ENCODE measurements at places on chromosomes 3 and 15.

DNA sequence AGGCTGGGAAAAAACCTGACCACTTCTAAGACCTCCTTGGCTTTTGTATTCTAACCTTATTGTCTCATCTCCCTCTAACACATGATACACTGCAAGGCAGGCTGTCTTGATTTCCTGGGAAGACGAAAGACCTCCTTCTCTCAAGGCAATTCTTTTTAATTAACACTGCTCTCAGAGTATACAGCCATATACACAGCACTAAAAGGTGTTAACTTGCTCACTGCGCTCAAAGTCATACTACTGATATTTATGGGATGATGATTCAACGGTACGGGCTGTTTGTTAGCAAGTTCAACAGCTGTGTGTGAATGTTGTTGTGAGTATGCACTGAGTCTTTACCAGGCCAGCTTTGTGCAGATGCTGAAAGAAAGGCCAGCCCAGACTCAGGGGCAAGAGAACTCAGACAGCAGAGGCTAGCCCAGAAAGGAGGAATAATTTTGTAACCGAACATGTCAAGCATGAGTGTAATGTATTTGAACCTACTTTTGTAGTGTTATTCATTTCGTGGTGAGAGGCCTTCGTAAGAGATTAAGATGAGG, 229.9 kb downstream of the IL5RA start:
- no peak for DNase-seq

DNA sequence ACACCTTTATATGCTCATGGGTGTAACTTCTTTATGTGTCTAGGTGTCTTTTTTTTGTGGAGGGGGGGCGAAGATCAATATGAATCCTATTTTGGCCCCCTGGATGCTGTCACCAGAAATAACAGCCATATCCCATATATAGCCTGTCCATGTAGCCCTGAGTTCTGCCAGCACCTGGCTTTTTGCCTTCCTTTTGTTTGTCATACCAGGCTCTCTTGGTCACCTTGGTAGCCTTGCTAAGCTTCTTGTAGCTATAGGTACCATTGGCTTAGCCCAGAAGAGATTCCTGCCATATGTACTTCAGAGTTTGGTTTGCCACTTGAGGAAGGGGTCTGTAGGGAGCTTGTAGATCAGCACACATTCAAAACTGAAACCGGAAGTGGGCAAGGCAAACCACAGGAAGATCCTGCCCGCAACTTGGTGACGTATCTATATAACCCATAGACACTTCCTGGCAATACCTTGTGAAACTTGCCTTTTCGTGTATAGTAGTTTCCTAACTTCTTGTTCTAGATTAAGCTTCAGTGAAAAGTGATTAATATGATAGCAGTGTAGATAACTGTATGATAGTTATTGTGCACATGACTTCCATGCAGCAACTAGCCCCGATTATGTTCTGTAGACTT, 11.9 kb downstream of the RASA2 start:
- DNase-seq, result peak; percentile 86

GRCh38 chr3:180175572-180175971, 138.8 kb upstream of the PEX5L start:
- DNase-seq, result no peak

GRCh38 chr3:6229778-6230410, 631.0 kb upstream of the GRM7 start:
- no peak for DNase-seq

- DNase-seq, result no peak
Observed at GRCh38 chr3:124597273-124597672, 133.0 kb upstream of the UMPS start.

DNA sequence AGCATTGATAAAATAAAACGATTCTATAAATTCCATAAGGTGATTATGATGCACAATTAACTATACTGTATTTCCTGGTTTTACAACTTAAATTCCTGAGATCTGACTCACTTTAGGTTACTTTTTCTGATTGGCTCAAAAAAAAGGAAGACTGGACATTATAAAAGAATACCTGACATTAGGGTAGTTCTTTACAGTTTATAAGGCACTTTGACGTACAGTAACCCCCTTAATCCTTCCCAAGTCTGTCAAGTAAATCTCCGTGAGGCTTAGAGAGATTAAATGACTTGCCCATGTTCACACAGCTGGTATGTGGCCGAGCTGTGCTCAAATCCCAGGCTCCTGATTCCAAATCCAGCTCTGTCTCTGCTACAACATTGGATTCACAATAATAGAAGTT, 1.0 kb upstream of the SLTM start:
- no peak for DNase-seq

DNA sequence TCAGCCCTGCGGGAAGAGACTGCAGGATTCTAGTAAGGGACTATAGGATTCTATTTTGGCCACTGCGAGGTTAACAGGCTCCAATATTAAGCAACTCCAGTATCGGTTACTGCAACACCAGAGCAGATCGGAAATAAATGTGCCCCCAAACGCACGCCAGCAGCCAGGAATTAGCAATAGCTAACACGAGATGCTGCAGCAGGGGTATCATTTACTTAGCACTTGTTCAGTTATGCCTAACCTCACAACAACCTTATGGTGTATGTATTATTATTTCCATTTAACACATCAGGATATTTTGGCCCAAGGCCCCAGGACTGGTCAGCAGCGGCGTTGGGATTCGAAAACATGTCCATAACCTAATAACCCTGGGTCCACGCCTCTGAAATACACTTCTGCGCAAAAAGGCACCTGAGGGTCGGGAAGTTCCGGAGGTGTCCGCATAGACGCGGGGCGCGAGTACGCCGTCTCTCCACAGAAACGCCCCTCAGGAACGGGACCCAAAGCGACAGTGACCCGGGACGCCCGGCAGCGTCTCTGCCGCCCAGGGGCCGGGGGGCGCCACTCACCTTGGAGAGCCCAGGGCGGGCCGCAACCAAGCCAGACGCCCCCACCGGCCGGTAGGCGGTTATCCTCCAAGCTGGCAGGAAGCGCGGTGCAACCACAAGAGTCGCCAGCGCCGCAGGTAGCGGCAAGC, 681 bp downstream of the PIK3CB start:
- peak; percentile 79 for DNase-seq

- peak; percentile 77 for DNase-seq
Observed at GRCh38 chr15:75732809-75733451, 20.3 kb upstream of the CSPG4 start.

DNA sequence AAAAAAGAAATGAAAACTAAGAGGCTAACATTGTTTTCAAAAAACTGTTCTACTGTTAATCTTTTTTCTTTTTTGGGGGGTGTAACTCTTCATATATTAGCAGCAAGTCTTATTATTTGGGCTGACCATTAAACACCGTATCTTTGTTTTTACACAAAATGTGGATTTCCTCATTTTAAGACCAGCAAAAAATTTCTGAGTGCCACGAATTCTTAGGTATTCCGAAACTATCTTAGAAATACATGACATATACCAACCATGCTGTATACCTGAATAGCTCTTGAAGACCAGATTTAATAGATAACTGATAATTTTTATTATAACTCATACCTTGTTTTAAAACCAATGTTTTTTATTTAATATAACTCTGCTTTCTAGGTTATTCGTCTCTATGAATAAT, 620 bp upstream of the TTC23 start:
- no peak for DNase-seq

- no peak for DNase-seq
Observed at GRCh38 chr3:115961380-115961779, 338.1 kb downstream of the GAP43 start.

DNA sequence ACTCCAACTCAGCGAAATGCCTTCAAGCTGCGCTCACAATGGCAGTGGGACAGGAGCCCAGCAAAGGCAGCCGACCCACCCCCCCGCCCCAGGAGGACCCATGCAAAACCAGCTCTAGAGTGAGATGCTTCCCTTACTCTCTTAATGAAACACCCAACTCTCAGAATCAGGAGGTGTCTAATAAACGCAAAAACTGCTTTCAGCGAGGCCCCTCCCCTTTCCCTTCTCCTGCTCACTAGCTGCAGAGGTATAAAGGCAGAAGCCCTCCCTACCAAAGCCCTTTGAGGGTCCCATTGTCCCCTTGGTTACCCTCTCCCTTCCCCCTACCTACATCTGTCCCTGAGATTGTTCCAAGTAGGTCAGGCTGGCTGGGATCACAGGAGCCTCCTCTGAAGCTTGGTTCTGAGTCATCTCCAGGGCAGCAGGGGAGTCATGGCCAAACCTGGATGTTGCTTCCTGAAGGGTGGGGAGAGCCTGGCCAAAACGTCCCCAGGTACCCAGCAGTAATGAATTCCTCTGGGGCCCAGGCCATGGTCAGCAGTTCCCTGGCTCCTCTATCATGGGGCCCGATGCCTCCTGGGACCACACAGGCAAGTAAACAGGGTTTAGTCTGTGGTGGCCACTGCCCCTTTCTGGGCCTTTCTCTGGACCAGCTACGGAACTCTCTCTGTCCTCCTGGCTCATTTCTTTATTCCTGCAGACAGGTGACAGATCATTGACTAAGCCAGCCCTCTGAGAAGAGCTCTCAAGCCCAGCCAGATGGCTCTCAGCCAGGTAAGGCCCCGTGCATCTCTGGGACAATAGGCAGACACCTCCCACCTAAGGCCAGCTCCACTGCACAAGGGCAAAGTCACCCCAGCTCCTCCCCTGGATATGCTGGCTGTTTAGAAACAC, 8.6 kb downstream of the KLHL25 start:
- no peak for DNase-seq

DNA sequence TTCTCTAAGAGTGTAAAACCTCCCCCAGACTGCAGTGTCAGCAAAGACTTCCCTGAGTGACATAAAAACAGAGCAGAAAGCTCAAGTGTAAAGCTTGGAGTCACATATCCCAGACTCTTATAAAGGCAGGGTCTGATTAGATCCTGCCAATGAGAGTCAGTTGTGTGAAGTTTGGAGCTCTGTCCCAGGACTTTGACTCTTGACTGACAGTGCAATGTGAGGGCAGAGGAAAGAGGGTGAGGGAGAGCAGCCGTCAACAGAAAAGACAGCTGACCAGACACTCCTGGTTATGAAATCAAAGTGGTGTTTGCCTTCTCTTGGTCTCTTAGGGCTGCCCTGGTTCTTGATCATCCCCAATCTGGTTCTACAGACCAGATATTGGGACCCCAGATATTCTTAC, 393.2 kb downstream of the ERC2 start:
- no peak for DNase-seq

- peak; percentile 20 for DNase-seq
Observed at GRCh38 chr3:125129512-125129997, 73.8 kb upstream of the HEG1 start.

DNA sequence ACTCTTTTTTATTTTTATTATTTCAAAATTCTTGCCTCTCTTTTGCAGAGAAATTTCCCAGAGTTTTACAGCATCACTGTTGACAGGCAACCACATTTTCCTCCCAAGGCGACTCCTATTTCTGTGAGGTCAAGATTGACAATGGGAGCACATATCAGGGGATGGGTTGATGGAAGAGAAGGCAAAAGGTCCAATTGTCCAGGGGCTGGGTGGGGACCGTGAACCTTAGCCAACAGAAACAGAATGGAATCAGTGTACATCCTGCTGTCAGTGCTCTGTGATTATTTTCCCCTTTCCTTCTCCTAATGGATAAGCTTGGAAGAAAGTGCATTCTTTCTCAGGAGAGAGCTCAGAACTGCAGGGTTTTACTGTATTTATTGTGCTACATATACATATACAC, 42.4 kb downstream of the CNTN6 start:
- no peak for DNase-seq

DNA sequence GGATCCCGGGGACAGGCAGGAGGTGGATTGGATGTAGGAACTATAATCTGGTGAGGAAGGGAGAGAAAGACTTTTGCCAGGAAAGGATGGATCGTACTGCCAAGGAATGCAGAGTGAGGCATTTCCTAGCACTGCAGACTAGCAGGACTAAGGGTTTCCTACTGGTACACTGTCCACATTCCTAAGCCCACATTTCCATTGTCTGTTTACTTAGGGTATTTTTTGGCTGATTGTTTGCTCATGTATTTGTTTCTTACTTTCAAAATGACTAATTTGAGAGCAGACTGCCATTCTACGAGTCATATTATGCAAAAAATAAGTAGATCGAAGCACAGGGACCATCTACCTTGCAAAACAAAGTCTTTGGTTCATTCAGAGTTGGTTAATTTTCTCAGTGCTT, 1029.5 kb upstream of the NR2F2 start:
- DNase-seq, result no peak

DNA sequence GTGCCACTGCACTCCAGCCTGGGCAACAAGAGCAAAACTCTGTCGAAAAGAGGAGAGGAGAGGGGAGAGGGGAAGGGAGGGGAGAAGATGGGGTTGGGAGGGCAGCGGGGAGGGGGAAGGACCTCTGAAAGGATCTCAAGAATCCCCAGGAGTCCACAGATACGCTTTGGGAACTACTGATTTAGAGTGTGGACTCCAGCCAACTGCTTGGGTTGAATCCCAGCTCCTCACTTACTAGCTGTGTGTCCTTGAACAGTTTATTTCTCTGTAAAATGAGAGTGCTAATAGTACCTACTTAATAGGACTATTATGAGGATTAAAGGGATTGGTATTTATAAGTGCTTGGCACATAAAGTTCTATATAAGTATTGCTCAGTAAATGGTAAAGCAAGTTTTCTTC, 45.0 kb upstream of the FAH start:
- no peak for DNase-seq

GRCh38 chr3:157441102-157441624, 4.5 kb downstream of the PTX3 start:
- no peak for DNase-seq

GRCh38 chr3:185623939-185624665, 38.0 kb downstream of the SENP2 start:
- DNase-seq, result no peak

DNA sequence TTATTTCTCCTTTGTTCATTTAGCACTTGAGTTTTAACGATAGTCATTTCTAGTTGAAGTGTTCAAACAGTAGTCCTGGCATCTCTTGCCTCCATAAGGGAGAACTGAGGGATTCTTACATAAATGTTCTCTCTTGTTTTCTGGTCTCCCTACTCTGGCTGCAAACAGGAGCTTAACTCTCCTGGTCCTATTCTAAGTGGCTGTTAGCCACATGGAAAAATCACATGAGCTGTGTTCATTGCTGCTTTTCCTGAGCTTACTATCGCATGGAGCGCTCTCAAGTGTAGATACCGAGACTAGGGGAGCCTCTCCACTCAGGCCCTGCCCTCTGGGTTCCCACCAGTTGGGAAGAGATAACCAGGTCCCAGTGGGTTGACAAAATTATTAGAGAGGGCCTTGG, 403.1 kb upstream of the TPM1 start:
- no peak for DNase-seq

- no peak for DNase-seq
Observed at GRCh38 chr3:119716998-119717397, 14.2 kb downstream of the CFAP91 start.

- DNase-seq, result peak; percentile 30
Observed at GRCh38 chr15:57158589-57158988, 217.7 kb upstream of the CGNL1 start.

DNA sequence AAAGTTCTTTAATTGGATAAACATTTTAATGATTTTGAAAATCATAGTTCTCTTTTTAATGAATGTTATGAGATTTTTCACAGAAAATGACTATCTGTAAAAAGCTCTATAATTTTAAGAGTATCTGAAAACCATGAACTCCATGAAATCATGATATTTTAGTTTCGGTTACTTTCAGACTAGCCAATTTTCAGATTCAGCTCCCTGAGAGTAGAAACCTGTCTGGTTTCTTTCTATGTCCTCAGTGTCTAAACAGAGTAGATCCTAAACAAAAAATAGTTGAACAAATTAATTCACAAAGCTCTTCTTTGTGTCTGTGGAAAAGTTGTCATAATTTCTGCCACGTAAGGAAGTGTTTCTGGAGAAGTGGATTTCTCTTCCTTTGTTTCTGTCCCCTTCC, 1247.7 kb downstream of the NSUN3 start:
- no peak for DNase-seq

- DNase-seq, result no peak
Observed at GRCh38 chr3:188557235-188557634, 403.3 kb downstream of the LPP start.
